ENCODE measurements at places on chromosomes 5 and 9. TPM values are rescaled to one million over a fixed set of nuclear protein-coding genes. Genes with fewer than 3 reads are reported as not detected.
A peak's percentile ranks its signal among the peaks of the same experiment; 100 is the strongest.

DNA sequence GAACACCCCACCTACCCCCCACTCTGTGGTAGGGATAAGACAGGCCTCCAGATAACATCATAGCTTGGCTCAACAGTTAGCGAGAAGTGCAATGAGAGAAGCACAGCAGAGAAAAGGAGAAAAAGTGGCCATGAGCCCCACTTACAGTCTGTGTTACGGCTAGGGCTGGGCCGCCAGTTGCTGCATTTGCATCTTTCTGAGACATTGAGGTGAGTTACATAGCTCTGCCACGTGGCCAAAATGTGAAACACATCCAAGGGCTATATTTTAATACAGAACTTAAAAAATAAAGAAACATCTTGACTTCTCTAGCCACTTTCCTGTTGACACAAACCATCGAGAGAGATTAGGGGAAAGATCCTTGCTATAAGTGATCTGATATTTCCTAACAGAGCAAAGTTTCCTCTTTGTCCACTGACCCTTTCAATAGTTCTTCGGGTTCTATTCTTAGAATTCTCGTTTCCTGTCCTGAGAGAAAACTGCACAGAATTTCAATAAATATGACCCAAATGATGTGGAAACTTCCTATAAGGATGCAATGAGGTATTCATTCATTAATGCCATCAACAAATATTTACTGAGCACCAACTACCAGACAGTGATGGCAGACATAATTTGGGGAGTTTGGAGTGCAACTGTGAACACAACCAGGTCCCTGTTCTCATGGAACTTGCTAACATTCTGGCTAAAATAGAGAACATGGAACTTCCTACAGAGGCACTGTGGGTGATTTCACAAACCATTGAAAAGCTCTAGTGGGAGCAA, 3.2 kb upstream of the TLE4 start:
- no peaks in the 10 kb centered on the region for H3K4me1 ChIP-seq
- no peak overlapping the region for H3K4me3 ChIP-seq
- no peak for DNase-seq

- no peaks in the 10 kb centered on the region for H3K4me1 ChIP-seq
Observed at GRCh38 chr9:5895782-5896181, 5.1 kb downstream of the MLANA start.

GRCh38 chr5:39578887-39579497, 154.2 kb upstream of the DAB2 start:
- H3K27ac ChIP-seq, result no peak overlapping the region
- no peaks in the 10 kb centered on the region for H3K4me1 ChIP-seq
- H3K27me3 ChIP-seq, result no peaks in the 10 kb centered on the region
- H3K4me3 ChIP-seq, result no peak overlapping the region
- H3K36me3 ChIP-seq, result no peaks in the 10 kb centered on the region

GRCh38 chr5:133682451-133682850, 70.1 kb upstream of the FSTL4 start:
- no peaks in the 10 kb centered on the region for H3K27me3 ChIP-seq
- H3K4me1 ChIP-seq, result no peaks in the 10 kb centered on the region
- peak; percentile 33 for DNase-seq
- H3K36me3 ChIP-seq, result no peaks in the 10 kb centered on the region

GRCh38 chr5:149838881-149839739, 105.5 kb downstream of the PDE6A start:
- DNase-seq, result no peak
- no peak overlapping the region for H3K27ac ChIP-seq

DNA sequence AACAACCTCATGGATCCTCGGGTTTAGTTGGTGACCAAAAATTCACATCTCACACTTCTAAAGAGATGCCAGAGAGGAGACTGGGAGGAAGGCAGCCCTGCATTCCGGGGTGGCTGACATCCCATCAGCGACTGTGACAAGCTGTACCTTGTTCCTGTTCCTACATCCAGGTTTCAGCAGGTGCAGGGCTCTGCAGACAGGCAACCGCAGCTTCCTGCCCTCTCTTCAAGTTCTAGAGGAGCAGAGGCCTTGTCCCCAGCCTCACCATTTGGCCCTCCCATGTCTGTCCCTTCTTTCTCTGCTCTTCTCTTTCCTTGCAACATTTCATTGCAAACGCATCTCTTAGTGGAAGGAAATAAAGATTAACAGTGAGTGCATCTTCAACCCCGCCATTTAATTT, 454.6 kb downstream of the IRX1 start:
- H3K36me3 ChIP-seq, result no peaks in the 10 kb centered on the region
- H3K27ac ChIP-seq, result no peak overlapping the region
- no peaks in the 10 kb centered on the region for H3K27me3 ChIP-seq
- H3K4me3 ChIP-seq, result no peak overlapping the region

DNA sequence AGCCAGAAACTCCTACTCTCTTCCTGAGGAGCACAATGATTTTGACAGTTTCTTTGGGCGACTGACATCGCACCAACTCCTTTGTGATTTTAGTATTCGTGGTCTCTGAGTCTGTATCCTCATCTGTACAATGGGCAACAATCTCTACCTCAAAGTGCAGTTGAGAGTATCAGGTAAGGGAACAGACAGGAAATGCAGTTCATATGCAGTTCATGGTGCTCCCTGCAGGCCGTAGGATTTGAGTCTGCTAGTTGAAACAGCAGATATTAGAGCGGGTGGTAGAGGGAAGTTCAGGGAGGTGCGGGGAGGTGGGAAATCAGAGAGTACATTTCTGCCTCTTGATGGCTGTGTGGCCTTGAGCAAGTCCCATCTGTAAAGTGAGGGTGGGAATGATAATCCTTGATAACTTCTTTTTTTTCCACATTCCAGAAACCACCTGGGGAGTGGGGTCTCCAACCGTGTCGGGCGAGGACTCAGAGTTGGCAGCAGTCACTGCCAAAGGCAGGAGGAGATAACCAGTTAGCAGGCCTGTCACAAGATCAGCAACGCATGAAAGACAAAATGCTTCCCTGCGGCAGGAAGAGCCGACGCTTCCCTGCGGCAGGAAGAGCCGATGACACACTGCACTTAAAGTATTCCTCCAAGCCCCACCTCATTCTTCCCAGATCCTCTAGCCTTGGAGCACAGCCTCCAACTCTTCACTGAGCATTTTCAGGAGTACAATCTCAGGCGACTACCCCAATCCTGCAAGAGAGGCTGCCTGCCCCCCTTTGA, 6.0 kb upstream of the NEK6 start:
- no peaks in the 10 kb centered on the region for H3K36me3 ChIP-seq
- H3K27ac ChIP-seq, result no peak overlapping the region
- H3K4me3 ChIP-seq, result no peak overlapping the region
- H3K4me1 ChIP-seq, result no peaks in the 10 kb centered on the region

GRCh38 chr5:1523480-1523792, 324 bp downstream of the LPCAT1 start:
- H3K27ac ChIP-seq, result no peak overlapping the region
- H3K27me3 ChIP-seq, result no peaks in the 10 kb centered on the region
- no peak for DNase-seq
- peak overlapping the region; percentile 97 for H3K4me3 ChIP-seq
- no peaks in the 10 kb centered on the region for H3K36me3 ChIP-seq
- H3K4me1 ChIP-seq, result no peaks in the 10 kb centered on the region

DNA sequence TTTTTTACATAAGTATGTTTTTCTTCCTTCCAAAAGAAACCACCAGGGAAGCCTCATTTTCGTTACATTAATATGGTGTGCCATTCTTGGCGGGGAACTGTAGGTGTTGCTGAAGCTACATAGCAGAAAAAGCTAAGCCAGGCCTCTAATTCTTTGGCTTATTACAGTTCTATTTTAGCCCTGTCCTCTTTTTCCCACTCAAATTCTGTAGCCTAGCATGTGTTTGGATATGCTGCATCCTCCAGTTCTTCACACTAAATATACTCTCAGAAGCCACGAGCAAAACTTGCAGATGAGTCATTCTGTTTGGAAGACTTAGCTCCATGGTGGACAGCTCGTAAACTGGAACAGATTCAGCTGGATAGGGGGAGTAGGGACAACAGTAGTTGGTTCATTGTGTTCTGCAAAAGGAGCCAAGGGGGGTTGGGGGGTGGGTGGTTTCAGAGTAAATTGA, 369.4 kb downstream of the TMEM161B start:
- H3K27me3 ChIP-seq, result no peaks in the 10 kb centered on the region
- H3K4me3 ChIP-seq, result no peak overlapping the region
- H3K36me3 ChIP-seq, result no peaks in the 10 kb centered on the region
- no peaks in the 10 kb centered on the region for H3K4me1 ChIP-seq
- no peak for DNase-seq

DNA sequence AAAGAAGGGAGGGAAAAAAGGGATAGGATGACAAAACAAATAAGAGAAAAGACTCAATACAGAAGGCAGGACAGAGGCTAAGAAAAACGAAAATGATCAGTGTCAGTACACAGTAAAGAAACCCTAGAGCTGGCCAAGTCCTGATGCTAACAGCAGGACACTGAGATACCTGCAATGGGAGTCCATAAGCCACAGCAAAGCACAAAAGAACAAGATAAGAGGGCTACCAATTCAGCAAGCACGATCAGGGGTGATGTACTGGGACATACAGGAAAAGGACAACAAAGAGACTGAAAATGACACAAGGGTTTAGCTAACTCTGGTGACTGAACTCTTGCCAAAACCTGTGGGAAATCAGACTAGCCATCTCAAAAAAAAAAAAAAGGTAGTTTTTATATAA, 1072.6 kb upstream of the COX7C start:
- no peak overlapping the region for H3K4me3 ChIP-seq
- no peaks in the 10 kb centered on the region for H3K4me1 ChIP-seq
- DNase-seq, result no peak
- H3K27me3 ChIP-seq, result no peaks in the 10 kb centered on the region
- H3K36me3 ChIP-seq, result no peaks in the 10 kb centered on the region

DNA sequence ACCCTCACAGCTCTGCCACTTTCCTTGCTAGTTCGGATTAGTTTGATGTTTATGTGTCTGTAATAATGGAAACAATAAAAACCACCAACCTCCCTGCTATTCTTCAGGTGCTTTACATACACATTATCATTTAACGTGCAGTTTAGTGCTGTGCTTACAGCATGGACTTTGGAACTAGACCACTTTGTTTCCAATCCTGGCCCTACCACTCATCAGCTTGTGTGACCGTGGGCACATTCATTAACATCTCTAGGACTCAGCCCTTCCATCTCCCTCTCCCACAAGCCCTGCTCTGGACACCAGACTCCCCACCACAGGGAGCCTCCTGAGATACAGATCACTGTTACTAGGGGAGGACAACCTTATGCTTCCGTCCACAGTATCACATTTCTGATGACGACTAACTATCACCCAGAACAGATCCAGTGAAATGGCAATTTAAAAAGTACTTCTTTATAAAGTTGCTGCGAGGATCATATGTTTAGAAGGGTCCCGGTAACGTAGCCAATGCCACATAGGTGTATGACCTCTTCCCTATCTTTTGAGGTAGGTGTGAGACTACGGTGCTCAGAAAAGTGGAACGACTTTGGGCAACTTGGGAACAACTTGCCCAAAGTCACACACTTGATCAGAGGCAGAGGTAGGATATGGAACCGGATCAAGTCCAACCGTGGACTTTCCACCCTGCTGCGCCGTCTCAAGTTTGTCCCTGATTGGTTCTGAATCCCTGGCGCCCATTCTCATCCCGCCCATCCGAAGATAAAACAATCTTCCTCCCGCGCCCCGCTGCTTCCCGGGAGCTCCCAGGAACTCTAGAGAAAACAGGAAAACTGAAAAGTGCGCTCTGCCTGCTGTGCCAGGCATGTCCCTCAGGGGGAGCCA, 132.4 kb upstream of the NIPBL start:
- peaks cover 2% of the 10 kb centered on the region for H3K4me1 ChIP-seq
- no peaks in the 10 kb centered on the region for H3K27me3 ChIP-seq
- peak overlapping the region; percentile 59 for H3K4me3 ChIP-seq
- H3K27ac ChIP-seq, result no peak overlapping the region
- no peaks in the 10 kb centered on the region for H3K36me3 ChIP-seq

DNA sequence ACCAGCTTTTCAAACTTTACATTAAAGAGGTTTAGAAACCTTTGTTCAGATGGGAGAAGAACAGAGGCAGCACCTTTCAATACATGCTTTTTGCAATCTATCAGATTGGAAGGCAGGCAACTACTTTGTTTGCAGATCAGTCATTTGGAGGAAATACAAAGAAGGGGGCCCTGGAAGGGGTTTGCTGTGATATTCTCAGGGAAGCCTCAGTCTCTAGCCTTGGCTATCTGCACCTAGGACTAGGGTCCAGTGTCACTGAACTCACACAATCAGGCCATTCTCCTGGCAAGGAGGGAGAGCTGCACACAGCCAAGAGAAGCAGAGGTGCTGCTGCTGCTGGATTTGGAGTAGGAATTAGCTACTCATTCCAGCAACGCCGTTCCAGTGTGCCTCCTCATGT, 79.5 kb downstream of the CRB2 start:
- H3K4me1 ChIP-seq, result no peaks in the 10 kb centered on the region
- peaks cover 4% of the 10 kb centered on the region for H3K36me3 ChIP-seq
- H3K4me3 ChIP-seq, result no peak overlapping the region
- no peak for DNase-seq
- no peak overlapping the region for H3K27ac ChIP-seq
- no peaks in the 10 kb centered on the region for H3K27me3 ChIP-seq

GRCh38 chr5:80957031-80957761, 3.0 kb upstream of the RASGRF2 start:
- no peak for DNase-seq
- no peaks in the 10 kb centered on the region for H3K36me3 ChIP-seq
- no peaks in the 10 kb centered on the region for H3K27me3 ChIP-seq

DNA sequence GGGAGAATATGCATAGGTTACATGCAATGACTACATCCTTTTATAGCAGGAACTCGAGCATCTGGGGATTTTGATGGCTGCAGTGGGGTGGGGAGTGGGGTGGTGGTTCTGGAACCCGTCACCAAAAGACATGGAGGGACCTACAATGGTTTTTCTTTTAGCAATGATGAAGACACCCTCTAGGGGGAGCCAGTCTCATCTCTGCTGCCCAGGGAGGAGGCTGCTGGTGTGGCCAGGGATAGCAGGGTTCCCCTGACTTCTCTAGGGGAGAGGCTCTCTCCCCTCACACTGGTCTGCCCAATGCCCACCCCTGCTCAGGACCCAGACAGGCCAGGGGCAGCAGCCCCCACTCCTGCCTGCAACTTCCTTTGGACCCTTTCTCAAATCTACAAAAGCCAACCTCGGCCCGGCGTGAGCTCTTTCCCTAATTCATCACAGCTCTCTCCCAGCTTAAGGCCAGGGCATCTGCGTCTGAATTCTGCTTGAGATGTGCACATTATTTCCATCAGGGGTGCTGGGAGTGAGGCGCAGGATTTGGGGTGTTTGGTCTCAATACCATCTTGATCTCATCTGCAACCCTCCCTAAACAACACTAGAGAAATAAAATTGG, 73.6 kb upstream of the RETREG1 start:
- no peaks in the 10 kb centered on the region for H3K27me3 ChIP-seq
- no peak for DNase-seq
- H3K36me3 ChIP-seq, result peaks cover 5% of the 10 kb centered on the region
- no peak overlapping the region for H3K4me3 ChIP-seq
- no peaks in the 10 kb centered on the region for H3K4me1 ChIP-seq

GRCh38 chr5:16392718-16393117, 72.9 kb downstream of the ZNF622 start:
- H3K36me3 ChIP-seq, result no peaks in the 10 kb centered on the region
- no peaks in the 10 kb centered on the region for H3K4me1 ChIP-seq
- no peak for DNase-seq
- no peaks in the 10 kb centered on the region for H3K27me3 ChIP-seq
- H3K4me3 ChIP-seq, result no peak overlapping the region

The PRUNE2 gene
- 558 TPM for total RNA-seq

The OLFML2A gene
- 15.9 TPM for total RNA-seq

The SPINK4 gene
- not detected for total RNA-seq
